ENCODE measurements at places on chromosomes 16 and 17.

DNA sequence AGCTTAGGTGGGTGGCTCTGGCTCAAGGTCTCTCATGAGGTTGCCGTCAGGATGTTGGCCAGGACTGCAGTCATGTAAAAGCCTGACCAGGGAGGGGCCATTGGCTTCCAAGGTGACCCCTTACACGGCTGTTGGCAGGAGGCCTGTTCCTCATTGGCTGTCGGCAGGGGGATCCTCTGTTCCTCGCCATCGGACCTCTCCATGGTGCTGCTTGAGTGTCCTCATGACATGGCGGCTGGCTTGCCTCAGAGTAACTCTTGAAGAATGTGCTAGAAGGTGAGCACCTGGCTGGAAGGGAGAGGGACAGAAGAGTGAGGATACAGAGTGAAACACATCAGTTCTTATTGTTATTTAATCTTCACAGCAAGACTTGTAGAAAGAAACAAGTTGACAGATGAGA, 4.7 kb upstream of the RPRML start:
- DNase-seq = no peak

DNA sequence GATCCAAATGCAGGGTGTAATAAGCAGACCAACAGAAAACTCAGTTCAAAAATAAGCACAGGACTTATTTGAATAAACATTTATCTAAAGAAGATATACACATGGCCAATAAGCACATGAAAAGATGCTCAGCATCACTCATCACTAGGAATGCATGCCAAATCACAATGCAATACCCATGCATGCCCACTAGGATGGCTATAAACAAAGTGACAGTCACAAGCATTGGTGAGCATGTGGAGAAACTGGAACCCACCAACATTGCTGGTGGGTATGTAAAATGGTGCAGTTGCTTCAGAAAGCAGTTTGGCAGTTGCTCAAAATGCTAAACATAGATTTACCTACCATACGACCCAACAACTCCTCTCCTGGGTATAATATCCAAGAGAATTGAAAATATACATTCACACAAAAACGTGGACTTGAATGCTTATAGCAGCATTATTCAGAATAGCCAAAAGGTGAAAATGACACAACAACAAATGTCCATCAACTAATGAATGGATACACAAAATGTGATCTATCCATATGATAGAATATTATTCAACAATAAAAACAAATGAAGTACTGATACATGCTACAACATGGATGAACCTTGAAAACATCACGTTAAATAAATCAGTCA, 20.1 kb downstream of the UBE2O start:
- no peak for DNase-seq

DNA sequence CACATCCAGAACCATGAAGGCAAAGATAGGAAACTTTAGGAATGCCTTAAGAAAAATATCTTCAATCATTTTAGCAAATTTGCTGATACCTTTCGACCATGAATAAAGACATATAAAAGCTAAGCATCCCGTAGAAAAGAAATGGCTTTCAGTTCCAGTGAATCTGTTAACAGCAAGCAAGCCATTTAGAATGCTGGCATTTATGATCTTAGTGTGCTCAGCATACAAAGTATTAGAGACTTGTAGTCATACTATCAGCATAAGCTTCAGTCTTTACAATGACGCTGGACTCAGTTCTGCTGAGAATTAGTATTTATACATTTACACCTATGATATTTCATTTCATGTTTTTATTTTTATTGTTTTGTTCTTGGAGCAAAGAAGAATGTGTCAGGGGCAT, 38.7 kb downstream of the VAT1L start:
- DNase-seq = no peak

DNA sequence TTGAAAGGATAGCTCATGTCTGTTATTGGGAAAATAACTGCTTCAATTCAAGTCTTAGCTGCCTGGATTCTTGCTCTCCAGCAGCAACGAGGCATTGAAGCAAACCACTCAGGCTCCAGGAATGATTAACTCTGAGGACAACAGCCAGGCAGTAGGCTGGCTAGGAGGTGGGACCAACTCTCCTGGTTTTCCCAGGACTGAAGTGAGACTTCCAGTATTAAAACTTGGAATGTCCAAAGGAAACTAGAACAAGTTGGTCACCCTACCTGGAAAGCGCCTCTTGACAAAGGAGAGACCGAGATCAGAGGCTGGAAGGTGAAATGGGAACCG, 100.7 kb downstream of the SALL1 start:
- no peak for DNase-seq

GRCh38 chr17:5595831-5596230, 11.5 kb upstream of the NLRP1 start:
- no peak for DNase-seq

All from right forelimb (tissue), 1 donor.